ENCODE measurements at places on chromosomes 5 and 9.

GRCh38 chr5:130601-131131, 38.7 kb downstream of the PLEKHG4B start:
- DNase-seq: no peak
- H3K4me3 ChIP-seq: no peak overlapping the region
- H3K4me1 ChIP-seq: no peaks in the 10 kb centered on the region
- no peak overlapping the region for H3K27ac ChIP-seq
- H3K36me3 ChIP-seq: no peaks in the 10 kb centered on the region

DNA sequence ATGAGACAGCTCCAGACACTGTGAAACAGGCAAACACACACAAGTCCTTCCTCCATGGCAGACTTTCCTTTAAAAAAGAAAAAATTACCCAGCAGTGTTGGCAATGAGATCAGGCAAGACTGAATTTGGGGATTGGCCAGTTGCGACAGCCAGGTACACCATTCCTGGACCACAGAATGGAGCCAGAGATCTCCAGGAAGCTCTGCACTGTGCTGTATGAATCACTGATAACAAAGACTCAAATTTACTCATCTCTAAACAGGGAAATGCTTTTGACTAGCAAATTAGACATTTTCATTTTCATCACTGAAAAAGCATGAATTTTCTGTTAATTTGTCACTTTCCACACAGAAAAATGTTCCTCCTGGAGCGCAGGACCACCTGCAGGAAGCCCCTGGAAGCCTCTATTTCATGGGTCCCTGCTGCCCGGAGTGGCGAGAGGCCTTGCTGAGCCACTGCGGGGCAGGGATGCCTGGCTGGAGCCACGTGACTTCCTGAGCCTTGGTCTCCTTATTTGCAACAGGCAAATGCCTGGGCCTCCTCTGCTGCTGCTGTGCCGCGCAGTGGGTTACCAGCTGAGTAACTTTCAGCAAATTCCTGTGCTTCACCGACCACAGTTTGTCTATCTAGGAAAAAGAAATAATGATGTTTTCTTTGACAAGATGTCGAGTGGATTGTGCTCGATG, 185.9 kb upstream of the ZNF618 start:
- peaks cover 6% of the 10 kb centered on the region for H3K4me1 ChIP-seq
- H3K36me3 ChIP-seq: no peaks in the 10 kb centered on the region
- DNase-seq: no peak
- no peak overlapping the region for H3K27ac ChIP-seq
- no peak overlapping the region for H3K4me3 ChIP-seq
- peaks cover 26% of the 10 kb centered on the region for H3K27me3 ChIP-seq

DNA sequence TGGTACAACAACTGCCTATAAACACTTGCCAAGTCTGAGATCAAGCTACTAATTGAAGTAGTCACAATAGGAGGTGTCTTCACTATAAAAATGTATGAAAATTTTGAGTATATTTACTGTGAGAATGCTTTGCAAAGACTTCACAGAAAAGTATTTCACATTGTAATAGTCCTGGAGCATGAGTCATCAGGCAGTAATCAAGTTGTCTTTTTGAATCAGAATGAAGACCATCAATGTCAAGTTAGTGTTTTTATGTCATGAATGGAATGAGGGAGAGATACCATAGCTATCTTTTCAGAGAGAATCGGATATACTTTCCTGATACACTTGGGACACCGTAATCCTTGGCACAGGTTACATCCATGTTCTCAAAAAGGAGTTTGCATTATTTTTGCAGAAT, 466.9 kb upstream of the ARRDC3 start:
- DNase-seq: no peak
- H3K27me3 ChIP-seq: no peaks in the 10 kb centered on the region
- H3K27ac ChIP-seq: no peak overlapping the region
- H3K4me1 ChIP-seq: no peaks in the 10 kb centered on the region

DNA sequence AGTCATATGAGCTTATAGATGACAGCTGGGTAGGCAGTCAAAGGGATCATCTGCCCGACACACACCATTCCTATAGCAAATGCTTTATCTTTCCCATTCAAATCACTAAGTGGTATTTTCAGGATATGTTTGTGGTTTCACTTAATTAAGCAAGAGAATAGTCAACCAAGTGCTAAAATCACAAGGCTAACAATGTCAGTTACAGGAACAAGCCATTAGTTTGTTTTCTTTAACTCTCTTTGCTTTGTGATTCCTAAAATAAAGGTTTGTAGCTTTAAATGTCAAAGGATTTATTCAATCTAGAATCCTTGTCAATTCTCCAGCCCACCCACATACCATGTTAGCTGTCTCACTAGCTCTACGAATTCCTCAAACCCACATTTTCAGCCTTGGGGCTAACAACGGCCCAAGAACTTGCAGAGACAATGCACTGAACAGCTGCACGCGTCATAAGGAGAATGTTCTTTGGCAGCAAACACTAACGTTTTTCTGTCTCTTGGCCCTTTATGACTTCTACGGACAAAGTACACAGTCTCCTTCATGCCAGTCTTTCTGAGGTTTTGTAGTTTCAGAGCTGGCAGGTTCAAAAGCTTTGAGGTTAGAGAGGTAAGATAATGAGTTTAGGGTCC, 56.6 kb downstream of the ELAVL2 start:
- H3K27me3 ChIP-seq: no peaks in the 10 kb centered on the region
- DNase-seq: no peak
- H3K36me3 ChIP-seq: no peaks in the 10 kb centered on the region
- no peak overlapping the region for H3K27ac ChIP-seq
- no peak overlapping the region for H3K4me3 ChIP-seq
- peaks cover 3% of the 10 kb centered on the region for H3K4me1 ChIP-seq

- H3K27me3 ChIP-seq: no peaks in the 10 kb centered on the region
- H3K36me3 ChIP-seq: no peaks in the 10 kb centered on the region
- peaks cover 6% of the 10 kb centered on the region for H3K4me1 ChIP-seq
- H3K4me3 ChIP-seq: peak within 1 kb of the TSS; percentile 68
- peak within 1 kb of the TSS; percentile 97 for H3K27ac ChIP-seq
Measured at GRCh38 chr5:41924872-41925554, at the start of gene FBXO4. Gene FBXO4 (plus strand): TSS chr5:41925281. CDS start chr5:41925310, 29 bp downstream.

DNA sequence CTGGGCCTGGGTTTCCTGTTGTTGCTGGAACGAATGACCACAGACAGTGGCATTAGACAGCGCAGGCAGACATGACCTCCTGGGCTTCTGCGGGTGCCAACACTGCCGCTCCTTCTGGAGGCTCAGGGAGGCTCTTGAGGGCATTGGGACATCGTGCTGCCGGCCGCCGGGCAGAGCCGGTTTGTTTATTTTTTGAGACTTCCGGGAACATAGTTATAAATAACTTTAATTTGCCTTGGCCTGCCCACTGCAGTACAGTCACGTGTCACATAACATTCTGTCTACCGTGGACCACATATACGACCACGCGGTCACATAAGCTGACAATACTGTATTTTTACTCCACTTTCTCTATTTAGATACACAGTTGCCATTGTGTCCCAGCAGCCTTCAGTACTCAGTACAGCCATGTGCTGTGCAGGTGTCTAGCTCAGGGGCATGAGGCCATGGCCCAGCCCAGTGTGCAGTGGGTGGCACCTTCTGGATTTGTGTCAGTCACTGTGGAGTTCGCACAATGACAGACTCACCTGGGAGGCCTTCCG, 8.2 kb upstream of the TOR4A start:
- H3K27ac ChIP-seq: peak overlapping the region; percentile 81
- peak; percentile 54 for DNase-seq
- peaks cover 16% of the 10 kb centered on the region for H3K4me1 ChIP-seq
- H3K4me3 ChIP-seq: peak overlapping the region; percentile 10
- H3K36me3 ChIP-seq: peaks cover 8% of the 10 kb centered on the region

DNA sequence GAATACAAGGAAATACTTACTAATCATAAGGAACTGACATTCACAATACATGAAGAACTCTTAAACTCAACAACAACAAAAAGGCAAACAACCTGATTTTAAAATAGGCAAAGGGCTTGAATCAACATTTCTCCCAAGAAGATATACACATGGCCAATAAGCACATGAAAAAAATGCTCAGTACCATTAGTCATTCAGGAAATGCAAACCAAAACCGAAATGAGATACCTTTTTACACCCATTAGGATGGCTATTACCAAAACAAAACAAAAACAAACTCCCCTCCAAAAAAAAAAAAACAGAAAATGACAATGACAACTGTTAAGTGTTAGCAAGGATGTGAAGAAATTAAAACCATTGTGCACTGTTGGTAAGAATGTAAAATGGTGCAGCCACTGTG, 104.1 kb upstream of the ZNF462 start:
- H3K4me3 ChIP-seq: no peak overlapping the region
- H3K27me3 ChIP-seq: no peaks in the 10 kb centered on the region
- no peaks in the 10 kb centered on the region for H3K36me3 ChIP-seq
- H3K4me1 ChIP-seq: no peaks in the 10 kb centered on the region
